ENCODE measurements at places on chromosomes 13 and 19.

DNA sequence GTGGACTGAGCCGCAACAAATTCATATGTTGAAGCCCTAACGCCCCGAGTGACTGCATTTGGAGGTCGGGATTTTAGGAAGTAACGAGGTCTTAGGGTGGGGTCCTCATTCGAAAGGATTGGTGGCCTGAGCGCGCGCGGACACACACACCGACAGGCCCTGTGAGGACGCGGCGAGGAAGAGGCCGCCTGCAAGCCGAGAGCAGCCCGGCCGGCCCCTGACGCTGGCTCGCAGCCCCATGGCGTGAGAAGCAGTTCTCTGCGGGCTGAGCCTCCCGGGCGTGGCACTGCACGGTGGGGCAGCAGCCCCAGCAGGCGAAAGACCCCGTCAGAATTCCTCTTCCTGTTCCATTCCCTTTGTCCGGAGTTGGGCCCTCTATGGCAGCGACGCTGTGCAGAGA, 131.2 kb downstream of the CRYL1 start:
- H3K4me3 ChIP-seq, result no peak overlapping the region
- no peak for DNase-seq
- H3K4me1 ChIP-seq, result no peaks in the 10 kb centered on the region
- H3K36me3 ChIP-seq, result no peaks in the 10 kb centered on the region
- H3K27me3 ChIP-seq, result no peaks in the 10 kb centered on the region
- H3K27ac ChIP-seq, result no peak overlapping the region

DNA sequence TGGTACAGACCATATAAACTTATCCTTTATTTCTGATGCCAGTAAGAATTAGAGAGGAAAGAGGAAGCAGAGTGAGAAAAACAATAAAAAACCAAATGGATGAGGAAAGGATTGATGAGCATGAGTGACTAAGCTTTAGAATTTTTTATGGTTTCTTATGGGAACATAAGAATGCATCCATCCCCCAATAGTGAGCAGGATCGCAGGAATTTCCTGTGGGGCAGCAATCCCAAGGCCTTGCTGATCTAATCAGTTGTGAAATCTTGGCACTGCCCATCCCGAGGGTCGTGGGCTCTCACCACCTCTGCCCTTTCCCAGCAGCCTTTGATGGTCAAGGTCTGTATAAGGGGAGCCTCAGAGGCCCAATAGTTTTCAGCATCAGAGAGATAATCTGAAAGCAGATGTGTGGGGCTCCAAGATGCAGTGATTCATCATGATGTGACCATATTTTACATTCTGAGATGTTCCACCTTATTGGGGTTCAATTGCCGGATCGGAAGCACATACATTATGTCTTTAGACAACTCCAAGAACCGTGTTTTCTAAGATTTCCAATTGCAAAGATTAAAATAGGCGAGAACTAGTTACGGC, 222.1 kb downstream of the DNAJC15 start:
- no peaks in the 10 kb centered on the region for H3K36me3 ChIP-seq
- H3K27ac ChIP-seq, result no peak overlapping the region
- no peak overlapping the region for H3K4me3 ChIP-seq

DNA sequence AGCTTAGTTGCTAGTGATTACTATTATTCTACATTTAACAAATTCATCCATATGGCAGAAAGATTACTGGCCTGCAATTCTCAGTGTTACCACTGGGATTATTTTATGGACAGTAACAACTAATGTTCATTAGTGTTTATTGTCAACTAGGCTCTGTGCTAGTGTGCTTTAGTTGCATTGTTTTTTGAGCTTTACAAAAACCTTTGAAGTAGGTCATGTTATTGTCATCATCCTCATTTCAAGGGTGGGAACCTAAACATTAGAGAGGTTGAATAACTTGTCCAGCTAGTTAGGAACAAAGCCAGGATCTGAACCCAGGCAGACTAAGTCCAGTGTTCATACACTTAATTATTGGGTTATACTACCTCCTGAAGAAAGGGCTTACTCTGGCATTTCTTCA, 27.8 kb upstream of the TDRD3 start:
- no peaks in the 10 kb centered on the region for H3K36me3 ChIP-seq
- no peak overlapping the region for H3K4me3 ChIP-seq
- DNase-seq, result no peak
- no peaks in the 10 kb centered on the region for H3K27me3 ChIP-seq
- H3K4me1 ChIP-seq, result no peaks in the 10 kb centered on the region
- H3K27ac ChIP-seq, result no peak overlapping the region

DNA sequence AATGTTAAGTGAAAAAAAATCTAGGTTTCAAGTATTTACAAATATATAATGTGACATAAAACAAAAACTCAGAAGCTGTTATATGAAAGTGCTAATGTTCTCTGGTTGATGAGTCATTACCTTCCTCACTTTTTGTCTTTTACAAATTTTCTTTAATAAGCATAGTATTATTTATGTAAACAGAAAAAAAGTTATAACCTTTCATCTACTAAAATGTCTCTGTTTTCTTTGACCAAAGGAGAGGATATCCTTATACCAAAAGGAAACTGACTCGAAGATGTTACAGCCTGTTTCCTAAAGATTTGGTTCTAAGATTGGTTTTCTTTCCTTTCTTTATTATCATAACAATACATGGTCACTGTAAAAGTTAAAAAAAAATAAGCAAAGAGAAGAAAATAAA, 38.0 kb downstream of the RCBTB2 start:
- DNase-seq, result no peak
- H3K4me1 ChIP-seq, result no peaks in the 10 kb centered on the region
- H3K27me3 ChIP-seq, result no peaks in the 10 kb centered on the region
- H3K27ac ChIP-seq, result no peak overlapping the region
- no peaks in the 10 kb centered on the region for H3K36me3 ChIP-seq
- H3K4me3 ChIP-seq, result no peak overlapping the region

DNA sequence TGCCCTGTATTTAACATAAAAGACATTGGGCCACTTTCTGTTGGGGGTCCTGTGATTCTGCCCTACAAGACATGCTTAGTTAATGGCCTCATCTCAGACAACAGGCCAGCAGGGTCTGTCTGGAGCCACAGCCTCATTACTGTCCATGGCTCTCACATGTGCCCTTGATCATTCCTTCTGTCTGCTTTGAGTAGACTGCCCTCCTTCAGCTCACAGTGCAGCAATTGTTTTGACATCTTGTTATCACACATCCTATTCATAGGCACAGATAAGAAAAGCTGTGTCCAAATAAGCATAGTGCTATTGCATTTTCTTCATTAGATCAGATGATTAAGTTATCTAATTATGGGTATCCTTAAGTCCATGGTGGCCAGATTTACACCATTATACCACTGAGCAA, 127.9 kb downstream of the KCTD12 start:
- no peaks in the 10 kb centered on the region for H3K4me1 ChIP-seq
- peak; percentile 50 for DNase-seq
- no peaks in the 10 kb centered on the region for H3K36me3 ChIP-seq
- no peak overlapping the region for H3K4me3 ChIP-seq
- H3K27ac ChIP-seq, result no peak overlapping the region
- H3K27me3 ChIP-seq, result no peaks in the 10 kb centered on the region

- no peak for DNase-seq
- no peak overlapping the region for H3K4me3 ChIP-seq
- H3K27me3 ChIP-seq, result no peaks in the 10 kb centered on the region
- no peaks in the 10 kb centered on the region for H3K36me3 ChIP-seq
- H3K27ac ChIP-seq, result no peak overlapping the region
These were observed 86.0 kb downstream of the ATP11A start for GRCh38 chr13:112775791-112776279.

- H3K36me3 ChIP-seq, result no peaks in the 10 kb centered on the region
- no peak for DNase-seq
- H3K27me3 ChIP-seq, result no peaks in the 10 kb centered on the region
These were observed 365.0 kb upstream of the NBEA start for GRCh38 chr13:34577051-34577450.

GRCh38 chr13:99740251-99740979, 231.2 kb downstream of the ZIC5 start:
- no peaks in the 10 kb centered on the region for H3K27me3 ChIP-seq
- H3K36me3 ChIP-seq, result no peaks in the 10 kb centered on the region
- no peak overlapping the region for H3K4me3 ChIP-seq

- H3K27ac ChIP-seq, result no peak overlapping the region
- DNase-seq, result no peak
- no peaks in the 10 kb centered on the region for H3K27me3 ChIP-seq
- H3K4me3 ChIP-seq, result no peak overlapping the region
- H3K36me3 ChIP-seq, result no peaks in the 10 kb centered on the region
These were observed 9.8 kb upstream of the ZSCAN5A start for GRCh38 chr19:56324436-56324835.
